Stimulated activated CD8-positive, alpha-beta memory T cell treated with anti-CD3 and anti-CD28 coated beads, Interleukin-15, amount 100 ng/mL, for 4 hours (primary cell): ENCODE measurements at places on chromosomes 5 and 9.

DNA sequence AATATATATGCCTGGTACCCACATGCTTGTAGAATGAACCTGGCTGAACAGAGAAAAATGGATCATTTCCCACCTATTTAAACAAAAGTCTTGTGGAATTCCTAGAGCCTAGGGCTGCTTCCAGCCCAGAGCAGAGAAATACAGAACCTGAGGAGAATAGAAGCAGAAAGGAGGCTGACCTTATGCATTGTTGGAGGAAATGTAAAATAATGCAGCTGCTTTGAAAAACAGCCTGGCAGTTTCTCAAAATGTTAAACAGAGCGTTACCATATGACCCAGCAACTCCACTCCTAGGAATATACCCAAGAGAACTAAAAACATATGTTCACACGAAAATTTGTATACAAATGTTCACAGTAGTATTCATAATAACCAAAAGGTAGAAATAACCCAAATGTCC is 15.1 kb downstream of the MAPKAP1 start:
- DNase-seq = no peak

GRCh38 chr9:2771087-2771486 is 53.8 kb downstream of the KCNV2 start:
- DNase-seq = no peak

DNA sequence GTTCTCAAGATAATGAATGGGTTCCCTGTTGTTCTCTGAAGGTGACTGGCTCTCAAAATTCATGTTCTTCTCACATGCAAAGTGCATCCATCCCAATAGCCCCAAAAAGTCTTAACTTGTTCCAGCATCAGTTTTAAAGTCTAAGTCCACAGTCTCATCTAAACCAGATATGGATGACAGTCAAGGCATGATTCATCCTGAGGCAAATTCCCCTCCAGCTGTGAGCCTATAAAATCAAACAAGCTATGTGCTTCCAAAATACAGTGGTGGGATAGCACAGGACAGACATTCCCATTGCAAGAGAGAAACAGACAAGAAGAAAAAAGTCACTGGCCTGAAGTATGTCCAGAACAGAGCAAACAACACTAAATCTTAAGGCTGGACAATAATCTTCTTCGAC is 25.4 kb downstream of the FBXO10 start:
- no peak for DNase-seq

- DNase-seq = no peak
Observed at GRCh38 chr5:178793151-178793550, 62.7 kb upstream of the ZNF354A start.

- no peak for DNase-seq
Observed at GRCh38 chr5:139814191-139814601, 18.6 kb downstream of the PSD2 start.

- DNase-seq = no peak
Observed at GRCh38 chr9:97311798-97312500, 4.5 kb downstream of the CCDC180 start.

GRCh38 chr9:21413624-21414023 is 4.7 kb downstream of the IFNA8 start:
- DNase-seq = no peak
